Progenitor cell of endocrine pancreas (in vitro differentiated cells): ENCODE measurements at places on chromosomes 7 and 10.
A peak's percentile ranks its signal among the peaks of the same experiment; 100 is the strongest.

- no peak for DNase-seq
Observed at GRCh38 chr10:123284022-123284421, 129.8 kb downstream of the BUB3 start.

GRCh38 chr10:3397846-3398245 is 225.3 kb upstream of the PITRM1 start:
- no peak for DNase-seq

GRCh38 chr7:36692456-36692855 is 31.8 kb downstream of the AOAH start:
- DNase-seq = no peak

DNA sequence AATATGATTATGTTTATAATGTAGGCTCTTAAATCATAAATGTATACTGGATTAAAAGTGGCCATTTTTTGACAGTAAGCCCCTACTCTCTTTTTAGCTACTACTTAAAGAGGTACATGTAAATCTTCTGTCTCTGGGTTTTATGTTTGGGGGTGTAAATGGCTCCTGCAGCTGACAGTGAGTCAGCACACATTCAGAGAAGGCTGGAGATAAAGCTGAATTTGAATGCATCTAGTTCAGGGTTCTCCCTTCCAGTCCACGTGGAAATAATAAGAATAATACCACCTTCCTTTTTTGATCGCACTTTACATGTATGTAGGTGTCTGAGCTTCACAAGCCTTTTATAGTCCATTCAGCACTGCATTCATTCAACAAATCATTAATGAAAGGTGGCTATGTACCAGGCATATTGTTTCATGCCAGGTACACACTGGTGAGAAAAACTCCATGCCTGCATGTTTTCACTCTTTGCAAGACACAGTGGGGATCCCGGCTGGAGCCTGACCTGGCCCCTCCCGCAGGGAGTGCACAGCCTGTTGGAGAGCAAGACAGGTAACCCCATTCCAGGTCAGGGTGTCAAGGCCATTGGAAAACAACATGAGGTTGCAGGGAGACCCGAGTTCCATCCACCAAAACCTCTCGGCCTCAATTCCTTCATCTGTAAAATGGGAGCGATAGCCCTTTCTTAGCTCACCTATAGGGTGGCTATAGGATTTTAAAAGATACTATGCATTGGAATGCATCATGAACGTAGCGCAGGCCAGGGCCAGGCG is 107.5 kb upstream of the ANLN start:
- no peak for DNase-seq

DNA sequence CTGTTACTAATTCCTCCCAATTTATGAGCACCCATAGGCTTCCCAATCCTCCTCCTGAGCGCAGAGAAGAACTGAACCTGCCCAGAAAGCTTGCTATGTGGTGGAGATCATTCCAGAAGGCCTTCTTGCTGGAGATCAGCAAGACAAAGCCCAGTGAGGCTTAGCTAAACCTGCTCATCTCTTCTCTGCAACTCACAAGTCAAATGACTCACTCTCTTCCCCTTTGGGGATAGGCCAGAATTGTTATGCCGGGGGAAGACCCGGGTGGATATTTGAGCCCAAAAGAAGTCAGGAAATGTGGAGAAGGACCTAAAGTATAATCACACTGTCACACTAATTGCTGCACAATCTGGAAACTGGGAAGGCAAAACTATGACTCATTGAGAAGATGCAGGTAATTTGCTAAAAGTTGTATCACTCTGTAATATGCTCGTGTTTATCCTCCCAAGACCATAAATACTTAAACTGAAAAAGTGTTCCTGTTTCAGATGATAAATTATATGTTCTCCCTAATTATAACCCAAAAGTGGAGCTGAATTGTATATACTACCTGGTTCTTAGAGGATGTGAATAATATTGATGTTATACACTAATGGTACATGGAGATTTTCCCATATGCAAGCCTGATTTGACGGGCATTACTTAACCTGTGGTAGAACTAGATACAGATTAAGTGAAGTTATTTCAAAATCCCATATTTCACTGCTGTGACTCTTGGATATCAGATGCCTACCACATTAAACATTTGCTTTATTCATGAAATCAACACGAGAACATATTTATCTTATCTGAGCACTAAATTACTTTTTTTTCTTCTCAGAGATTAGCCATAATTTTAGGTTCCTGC is 6.4 kb downstream of the NEBL start:
- DNase-seq = no peak

- peak; percentile 29 for DNase-seq
Observed at GRCh38 chr7:90320801-90321494, at the start of gene FAM237B. Gene FAM237B (minus strand): TSS chr7:90321304. CDS start chr7:90319748, 1,556 bp downstream.
